ENCODE measurements at places on chromosomes 2 and 18.
A peak's percentile ranks its signal among the peaks of the same experiment; 100 is the strongest.

- DNase-seq = no peak
These were observed 838.8 kb downstream of the SLC4A3 start for GRCh38 chr2:220466251-220466691.

DNA sequence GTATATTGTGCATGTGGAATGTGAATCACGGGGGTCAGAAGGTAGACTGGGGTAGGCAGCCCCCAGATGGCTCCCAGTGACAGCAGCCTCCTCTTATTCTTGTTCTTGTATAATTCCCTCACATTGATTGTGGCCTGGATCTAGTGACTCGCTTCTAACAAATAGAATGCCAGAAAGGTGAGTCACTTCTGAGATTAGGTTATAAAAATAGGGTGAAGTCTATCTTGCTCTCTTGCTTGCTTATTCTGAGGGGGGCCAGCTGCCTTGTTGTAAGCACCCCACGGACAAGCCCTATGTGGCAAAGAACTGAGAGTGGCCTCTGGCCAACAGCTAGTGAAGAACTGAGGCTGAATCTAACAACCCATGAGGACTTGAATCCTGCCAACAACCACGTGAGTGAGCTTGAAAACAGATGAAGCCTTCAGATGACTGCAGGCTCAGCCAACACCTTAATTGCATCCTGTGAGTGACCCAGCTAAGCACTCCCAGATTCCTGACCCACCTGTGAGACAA lies 15.6 kb upstream of the RMND5A start:
- peak; percentile 94 for DNase-seq

DNA sequence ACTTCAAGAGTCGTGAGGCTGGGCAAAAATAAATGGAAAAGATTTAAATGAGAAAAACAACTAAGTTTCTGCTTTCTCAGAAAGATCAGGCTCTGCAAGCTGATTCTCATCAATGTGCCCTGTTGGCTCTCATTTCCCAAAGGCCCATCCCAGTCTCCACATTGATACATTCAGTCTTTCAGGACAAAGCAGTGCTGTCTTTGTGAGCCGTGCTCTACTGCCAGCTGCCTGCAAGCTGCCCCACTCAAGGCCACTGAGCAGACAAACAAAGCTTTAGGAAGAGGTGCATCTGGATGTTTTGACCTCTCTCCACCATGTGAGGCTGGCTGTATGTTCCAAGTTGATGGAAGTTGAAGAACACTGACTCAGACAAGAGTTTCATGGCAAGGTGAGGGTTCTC lies 48.8 kb downstream of the FSHR start:
- DNase-seq = no peak

GRCh38 chr2:234476766-234477165 lies 20.1 kb downstream of the ARL4C start:
- no peak for DNase-seq

- DNase-seq = no peak
These were observed 122.2 kb downstream of the QPCT start for GRCh38 chr2:37466533-37467222.

All from ELR (cell line).